H1 (cell line): ENCODE measurements at places on chromosomes 3 and 15. TPM values are rescaled to one million over a fixed set of nuclear protein-coding genes. Genes with fewer than 3 reads are reported as not detected.

CCR9 gene
- polyA plus RNA-seq, result not detected in 2 replicates

NRG4 gene
- 0.02 and 0.24 TPM in 2 replicates for polyA plus RNA-seq

TLR9 gene
- 0.05 and 0.06 TPM in 2 replicates for polyA plus RNA-seq

OR5K4 gene
- not detected in 2 replicates for polyA plus RNA-seq

HDGFL3 gene
- 7.3 and 14.1 TPM in 2 replicates for polyA plus RNA-seq

POLR2M gene
- 32.7 and 180 TPM in 2 replicates for polyA plus RNA-seq

BLM gene
- 10.4 and 15.2 TPM in 2 replicates for polyA plus RNA-seq

CHRNA3 gene
- polyA plus RNA-seq, result 4.4 and 4.7 TPM in 2 replicates

RFC4 gene
- 17.5 and 21.8 TPM in 2 replicates for polyA plus RNA-seq

C2CD4A gene
- polyA plus RNA-seq, result not detected in 2 replicates

SEMA3B gene
- 3.0 and 7.1 TPM in 2 replicates for polyA plus RNA-seq

CHCHD4 gene
- polyA plus RNA-seq, result 10.8 and 15.0 TPM in 2 replicates

ZNF80 gene
- not detected in 2 replicates for polyA plus RNA-seq

CYP8B1 gene
- polyA plus RNA-seq, result not detected in 2 replicates

KBTBD8 gene
- polyA plus RNA-seq, result 1.2 and 3.2 TPM in 2 replicates

FAM227B gene
- 2.0 and 4.0 TPM in 2 replicates for polyA plus RNA-seq

SIDT1 gene
- polyA plus RNA-seq, result 0.03 and 0.06 TPM in 2 replicates

SLC12A1 gene
- polyA plus RNA-seq, result 0.16 and 0.63 TPM in 2 replicates

SEMA3G gene
- polyA plus RNA-seq, result 0.95 and 2.4 TPM in 2 replicates

AHSG gene
- 0.68 and 0.86 TPM in 2 replicates for polyA plus RNA-seq

FBXL22 gene
- 0.09 and 0.24 TPM in 2 replicates for polyA plus RNA-seq

ALDH1L1 gene
- 0.98 and 1.6 TPM in 2 replicates for polyA plus RNA-seq

B3GNT5 gene
- 1.7 and 2.4 TPM in 2 replicates for polyA plus RNA-seq

CD200 gene
- 25.0 and 45.8 TPM in 2 replicates for polyA plus RNA-seq

TMOD2 gene
- polyA plus RNA-seq, result 0.58 and 0.80 TPM in 2 replicates

USP19 gene
- 46.4 and 59.2 TPM in 2 replicates for polyA plus RNA-seq

SELENOT gene
- 133 and 290 TPM in 2 replicates for polyA plus RNA-seq

CLDN18 gene
- polyA plus RNA-seq, result not detected in 2 replicates

FOXL2 gene
- polyA plus RNA-seq, result 0.59 and 1.6 TPM in 2 replicates

WDR49 gene
- 0.25 and 0.50 TPM in 2 replicates for polyA plus RNA-seq

ARL14 gene
- polyA plus RNA-seq, result not detected in 2 replicates

RFX7 gene
- 9.4 and 10.4 TPM in 2 replicates for polyA plus RNA-seq

CRYBG3 gene
- 1.1 and 2.1 TPM in 2 replicates for polyA plus RNA-seq

ARGFX gene
- polyA plus RNA-seq, result not detected in 2 replicates

MGLL gene
- 0.05 and 0.24 TPM in 2 replicates for polyA plus RNA-seq

ITIH4 gene
- polyA plus RNA-seq, result 3.2 and 3.4 TPM in 2 replicates

SYNPR gene
- 0.39 and 0.46 TPM in 2 replicates for polyA plus RNA-seq

SLCO2A1 gene
- 2.3 and 4.1 TPM in 2 replicates for polyA plus RNA-seq

CACNA2D3 gene
- polyA plus RNA-seq, result 0.78 and 1.5 TPM in 2 replicates

CHST13 gene
- 11.7 and 15.6 TPM in 2 replicates for polyA plus RNA-seq

CAPN3 gene
- 2.0 and 2.1 TPM in 2 replicates for polyA plus RNA-seq

C3orf20 gene
- polyA plus RNA-seq, result not detected in 2 replicates

IL20RB gene
- 1.8 and 3.3 TPM in 2 replicates for polyA plus RNA-seq

USP4 gene
- polyA plus RNA-seq, result 14.2 and 16.0 TPM in 2 replicates

CKMT1A gene
- 38.9 and 44.8 TPM in 2 replicates for polyA plus RNA-seq

RTP3 gene
- 0.06 and 0.08 TPM in 2 replicates for polyA plus RNA-seq

SPINT1 gene
- 155 and 266 TPM in 2 replicates for polyA plus RNA-seq
